ENCODE measurements at places on chromosomes 11 and 22.
A peak's percentile ranks its signal among the peaks of the same experiment; 100 is the strongest.

GRCh38 chr22:37906364-37907008 is 389 bp downstream of the MICALL1 start:
- no peak for DNase-seq

DNA sequence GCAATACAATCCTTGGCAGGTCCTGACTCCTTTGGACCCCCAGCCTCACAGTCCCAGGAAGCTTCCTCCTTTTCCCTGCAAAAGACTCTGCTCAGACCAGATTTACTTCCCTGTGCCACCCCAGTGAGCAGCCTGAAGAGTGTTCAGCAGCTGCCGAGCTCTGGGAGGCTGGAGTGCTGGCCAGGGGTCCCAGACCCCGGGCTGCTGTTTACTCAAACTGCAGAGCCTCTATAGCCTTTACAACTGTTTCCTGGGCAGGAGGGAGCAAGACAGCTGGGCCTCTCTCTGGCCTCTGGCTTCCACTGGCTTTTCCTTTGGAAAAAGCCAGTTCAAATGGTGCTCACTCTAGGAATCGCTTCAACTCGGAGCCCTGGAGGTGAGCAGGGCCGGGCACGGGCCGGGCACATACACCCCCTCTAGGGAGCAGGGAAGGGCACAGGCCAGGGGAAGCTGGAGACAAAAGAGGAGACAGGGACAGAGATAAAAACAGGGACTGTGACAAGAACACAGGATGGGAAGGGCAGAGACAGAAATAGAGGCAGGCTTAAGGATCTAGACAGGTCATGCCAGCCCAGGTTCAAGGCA is 932 bp downstream of the IRAG1 start:
- no peak for DNase-seq

DNA sequence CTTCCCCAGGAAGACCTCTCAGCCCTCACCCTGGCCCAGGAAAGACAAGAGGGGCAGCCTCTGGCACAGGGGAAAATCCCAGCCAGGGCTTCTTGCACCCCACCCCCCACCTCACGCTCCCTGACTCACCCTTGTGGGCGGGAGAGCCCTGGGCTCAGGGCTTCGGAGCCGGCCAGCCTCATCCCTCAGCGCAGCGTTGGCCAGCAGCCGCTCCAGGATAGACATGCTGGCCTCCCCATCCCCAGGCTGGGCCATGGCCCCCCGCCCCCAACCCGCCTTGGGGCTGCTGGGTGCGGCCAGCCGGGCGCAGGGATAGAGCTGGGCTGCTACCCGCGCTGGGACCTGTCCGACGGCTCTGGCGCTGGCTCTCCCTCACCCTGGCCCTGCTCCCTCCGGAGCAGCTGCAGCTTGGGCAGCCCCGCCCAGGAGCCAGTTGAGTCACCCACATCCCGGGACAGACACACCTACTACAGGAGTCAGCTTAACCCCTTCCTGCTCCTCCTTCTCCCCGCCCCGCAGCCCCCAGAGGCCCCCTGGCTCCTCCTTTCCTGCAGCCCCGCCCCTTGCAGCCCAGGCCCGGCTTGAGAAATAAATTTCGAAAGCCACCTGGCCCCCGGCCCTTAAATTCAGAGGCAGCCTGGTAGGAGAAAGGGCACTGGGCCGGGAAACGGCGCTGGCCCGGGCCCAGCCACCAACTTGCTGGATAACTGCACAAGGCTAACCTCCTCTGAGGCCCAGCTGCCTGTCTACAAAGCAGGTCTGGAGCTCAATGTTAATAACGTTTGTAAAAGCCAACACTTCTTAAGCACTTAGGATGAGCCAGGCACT is 13.4 kb downstream of the TNKS1BP1 start:
- peak; percentile 60 for DNase-seq

DNA sequence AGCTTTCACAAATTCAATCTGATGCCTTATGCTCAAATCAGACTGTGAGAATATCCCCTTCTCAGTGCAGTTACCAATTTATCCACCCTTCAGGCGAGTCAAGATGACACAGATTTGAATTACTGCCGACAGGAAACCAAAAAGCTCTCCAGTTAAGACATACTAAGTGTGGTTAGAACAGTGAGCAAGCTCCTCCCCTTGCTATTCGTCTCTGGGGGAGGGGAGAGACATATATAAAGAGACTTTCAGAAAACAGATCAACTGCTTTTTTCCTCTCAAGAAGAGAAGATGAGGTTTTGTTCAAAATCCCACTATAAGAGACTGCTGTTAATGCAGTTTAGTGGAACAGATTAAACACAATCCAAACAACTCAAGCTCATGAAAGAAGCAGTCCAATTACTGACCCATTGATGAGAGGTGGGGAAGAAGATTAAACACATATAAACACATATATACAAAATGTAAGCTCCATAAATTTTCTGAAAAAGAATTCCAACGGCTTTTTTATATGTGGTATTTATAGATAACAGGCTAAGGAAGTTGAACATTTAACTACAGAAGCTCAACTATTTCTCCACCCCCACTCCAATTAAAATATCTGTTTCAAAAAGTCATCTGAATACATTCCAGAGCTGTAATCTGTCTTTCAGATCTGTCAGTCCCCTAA is 102.7 kb downstream of the MRTFA start:
- peak; percentile 30 for DNase-seq

DNA sequence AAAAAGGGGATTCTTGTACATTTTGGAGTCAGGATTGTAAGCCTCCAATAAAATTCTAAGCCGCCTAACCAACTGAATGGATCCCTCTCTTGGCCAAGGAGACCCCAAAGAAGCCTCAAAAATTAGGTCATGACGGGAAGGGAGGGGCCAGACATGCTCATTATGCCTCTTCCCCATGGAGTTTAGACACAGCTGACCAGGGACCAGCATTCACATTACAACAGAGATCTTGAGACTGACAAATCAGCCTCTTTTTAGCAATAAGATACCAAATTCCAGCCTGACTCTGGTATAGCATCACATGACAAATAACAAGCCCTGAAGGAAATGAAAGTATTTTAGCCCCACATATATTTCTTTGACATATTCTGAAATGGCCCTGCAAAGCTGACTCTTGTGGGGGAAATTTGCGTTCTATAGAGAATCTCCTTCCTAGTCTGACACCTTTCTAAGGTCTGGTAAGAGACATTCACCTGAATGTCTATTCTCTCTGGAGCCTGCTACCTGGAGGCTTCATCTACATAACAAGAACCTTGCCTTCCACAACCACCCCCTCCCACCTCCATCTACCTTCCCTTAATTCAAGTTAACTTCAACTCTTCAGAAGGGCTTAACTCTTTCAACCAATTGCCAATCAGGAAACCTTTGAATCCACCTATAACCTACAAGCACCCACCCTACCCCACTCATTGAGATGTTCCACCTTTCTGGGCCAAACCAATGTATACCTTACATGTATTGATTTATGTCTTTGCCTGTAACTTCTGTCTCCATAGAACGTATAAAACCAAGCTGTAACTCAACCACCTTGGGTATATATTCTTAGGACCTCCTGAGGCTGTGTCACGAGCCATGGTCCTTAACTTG is 10.3 kb downstream of the GAL start:
- no peak for DNase-seq

DNA sequence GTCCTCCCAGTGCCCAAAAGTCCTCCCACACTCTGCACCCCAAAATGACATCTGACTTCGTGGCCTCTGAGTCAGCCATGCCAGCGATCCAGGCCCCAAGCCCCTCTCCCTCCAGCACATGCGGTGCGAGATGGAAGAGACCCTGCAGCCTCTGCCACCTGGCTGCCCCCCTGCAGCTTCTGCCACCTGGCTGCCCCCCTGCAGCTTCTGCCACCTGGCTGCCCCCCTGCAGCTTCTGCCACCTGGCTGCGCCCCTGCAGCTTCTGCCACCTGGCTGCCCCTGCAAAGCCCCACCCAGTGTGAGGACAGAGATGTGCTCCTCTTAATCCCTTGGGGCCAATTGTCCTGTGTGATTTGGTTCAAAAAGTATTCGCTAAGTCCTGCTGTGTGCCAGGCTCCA is 68.0 kb downstream of the WNT7B start:
- no peak for DNase-seq

- no peak for DNase-seq
Observed at GRCh38 chr11:17496406-17496805, 19.8 kb upstream of the ABCC8 start.

DNA sequence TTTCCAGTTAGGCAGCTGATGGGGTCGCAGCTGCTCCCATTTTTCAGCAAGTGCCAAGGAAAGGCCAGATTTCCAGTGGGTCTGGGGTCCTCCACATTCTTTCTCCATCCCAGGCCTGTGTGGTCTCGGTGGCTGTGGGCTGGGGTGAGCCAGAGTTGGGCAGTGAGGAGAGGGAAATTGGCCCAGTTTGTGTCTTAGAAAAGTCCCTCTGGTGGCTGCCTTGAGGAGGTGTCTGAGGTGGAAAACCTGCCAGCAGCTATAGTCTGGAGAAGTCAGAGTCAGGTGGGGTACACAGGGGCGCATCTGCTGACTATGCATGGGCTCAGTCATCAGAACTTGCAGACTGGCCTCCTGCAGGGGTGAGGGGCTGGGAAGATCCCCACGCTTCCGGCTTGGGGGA is 30.5 kb downstream of the MRGPRD start:
- no peak for DNase-seq

DNA sequence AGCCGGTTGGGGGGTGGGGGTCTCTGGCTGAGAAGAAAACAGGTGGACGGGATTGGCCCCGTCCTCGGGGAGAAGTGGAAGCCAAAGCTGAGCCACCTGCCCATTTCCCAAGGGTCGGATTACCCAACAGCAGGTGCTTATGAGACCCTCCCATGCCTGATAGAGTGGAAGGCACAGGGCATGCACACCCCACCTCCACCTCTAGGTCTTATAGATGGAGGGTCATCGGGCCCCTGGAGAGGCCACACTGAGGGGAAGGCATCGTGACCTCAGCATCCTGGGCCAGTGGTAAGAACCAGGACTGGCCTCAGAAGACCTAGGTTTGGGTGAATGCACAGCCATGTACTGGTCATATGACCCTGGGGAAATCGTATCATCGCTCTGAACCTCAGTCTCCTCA is 85.9 kb downstream of the BUD13 start:
- DNase-seq: no peak

GRCh38 chr11:45997599-45997998 is 75.1 kb downstream of the LARGE2 start:
- no peak for DNase-seq

- DNase-seq: no peak
Observed at GRCh38 chr11:34341931-34342533, 15.8 kb downstream of the ABTB2 start.

GRCh38 chr11:45929486-45930030 is 7.1 kb downstream of the LARGE2 start:
- DNase-seq: no peak

DNA sequence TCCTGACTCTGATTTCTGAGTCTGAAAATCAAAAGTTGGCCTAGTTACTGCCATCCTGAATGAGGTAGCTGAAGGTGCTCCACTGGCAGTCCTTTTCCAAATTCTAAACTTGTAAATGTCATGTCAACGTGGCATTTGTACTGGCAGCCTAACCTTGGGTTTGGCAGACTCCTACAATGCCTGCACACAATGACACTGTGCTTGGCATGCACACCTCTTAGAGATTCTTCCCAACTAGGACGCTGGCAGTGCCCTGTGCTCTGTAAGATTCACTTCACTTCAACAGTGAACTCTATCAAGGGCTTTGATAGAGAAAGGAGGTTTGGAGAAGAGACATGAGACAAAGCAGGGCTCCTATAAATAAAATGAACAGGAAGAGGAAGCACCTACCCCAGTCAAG is 21.9 kb upstream of the PPP2R1B start:
- DNase-seq: no peak

- no peak for DNase-seq
Observed at GRCh38 chr11:353179-353873, 16.0 kb upstream of the B4GALNT4 start.

- no peak for DNase-seq
Observed at GRCh38 chr11:83649528-83649855, 363.3 kb upstream of the CCDC90B start.

GRCh38 chr11:33222052-33222750 is 35.0 kb upstream of the HIPK3 start:
- no peak for DNase-seq

DNA sequence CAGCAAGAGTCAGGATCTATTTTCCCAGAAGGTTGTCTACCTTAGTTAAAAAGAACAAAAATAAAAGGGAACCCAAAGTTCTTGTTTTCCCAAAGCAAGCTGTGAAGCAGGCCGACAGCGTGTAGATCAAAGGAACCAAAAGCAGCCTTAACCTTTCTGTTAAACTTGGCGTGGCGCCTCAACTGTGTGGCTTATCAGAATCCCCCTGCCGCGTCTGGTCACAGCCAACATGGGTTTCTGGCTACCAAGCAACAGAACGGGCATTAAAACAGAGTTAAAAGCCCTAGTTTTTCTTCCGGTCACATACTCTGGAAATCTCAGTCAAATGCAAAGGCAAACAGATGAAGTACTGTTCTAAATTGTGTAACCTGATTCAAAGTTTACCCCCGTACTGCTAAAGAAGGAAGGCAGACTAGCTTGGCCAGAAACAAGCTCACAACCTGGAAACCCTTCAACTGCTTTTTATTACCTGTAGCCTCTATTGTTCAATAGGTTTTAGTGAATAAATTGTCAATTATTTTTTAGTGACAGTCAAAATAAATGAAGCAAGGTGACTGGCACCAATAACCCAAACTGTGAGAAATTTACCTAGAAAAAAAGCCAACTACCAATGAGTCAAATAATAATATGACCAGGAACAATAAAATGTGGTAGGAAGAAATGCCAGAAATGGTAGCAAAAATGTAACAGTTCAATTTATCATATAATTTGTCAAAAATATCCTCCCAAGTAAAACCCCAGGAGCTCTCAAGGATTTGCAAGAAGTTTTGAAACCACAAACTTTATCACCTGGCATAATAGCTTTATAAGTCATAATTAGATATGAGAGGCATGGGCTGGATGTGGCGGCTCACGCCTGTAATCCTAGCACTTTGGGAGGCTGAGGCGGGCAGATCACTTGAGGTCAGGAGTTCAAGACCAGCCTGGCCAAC is 21.4 kb downstream of the CHKA start:
- DNase-seq: peak; percentile 14
